Stimulated activated CD4-positive, alpha-beta T cell treated with anti-CD3 and anti-CD28 coated beads, Interleukin-1b, Interleukin-23, amount 100 ng/mL, for 24 hours (primary cell): ENCODE measurements at places on chromosomes 2 and 18.

DNA sequence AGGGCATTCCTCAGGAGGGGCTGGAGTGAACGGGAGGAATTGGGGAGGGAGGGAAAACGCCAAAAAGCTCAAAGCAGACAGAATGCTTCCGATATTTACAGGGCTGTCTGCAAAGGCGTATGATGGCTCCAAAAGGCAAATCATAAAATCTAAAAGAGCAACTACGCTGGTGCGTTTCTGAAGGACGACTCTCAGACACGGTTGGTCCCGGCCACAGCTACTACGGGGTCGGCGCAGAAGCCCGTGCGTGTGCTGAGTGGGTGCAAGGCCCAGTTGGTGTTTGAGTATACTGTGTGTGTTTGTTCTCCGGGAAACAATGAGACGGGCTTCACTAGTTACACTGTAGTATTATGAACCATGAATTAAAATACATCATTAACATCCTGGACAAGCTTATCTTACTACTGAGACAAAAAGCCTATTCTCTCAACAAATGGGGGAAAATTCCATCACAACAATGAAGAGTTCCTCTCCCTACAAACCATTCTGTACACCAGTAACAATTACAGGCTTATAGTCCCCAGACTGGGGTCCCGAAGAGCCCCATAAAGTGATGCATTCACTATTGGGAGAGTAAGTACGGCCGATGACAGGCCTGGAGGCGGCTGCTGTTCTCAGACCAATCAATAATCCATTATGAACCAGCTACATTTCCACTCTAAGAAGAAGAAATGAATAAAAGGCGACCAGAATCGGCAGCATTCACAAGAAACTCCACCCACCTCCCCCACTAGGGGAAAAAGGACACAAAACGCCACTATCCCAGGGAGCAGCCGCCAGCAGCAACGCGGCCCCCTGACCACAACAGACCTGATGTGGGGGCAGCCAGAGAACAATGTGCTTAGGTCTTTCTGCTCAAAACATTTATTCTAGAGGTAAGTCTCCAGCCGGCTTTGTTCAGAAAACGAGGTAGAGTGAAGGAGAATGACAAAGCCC lies 43.4 kb downstream of the ZNF516 start:
- DNase-seq: no peak

- no peak for DNase-seq
Observed at GRCh38 chr2:170009209-170009608, 168.7 kb upstream of the MYO3B start.

- DNase-seq: no peak
Observed at GRCh38 chr2:235601960-235602704, 108.3 kb downstream of the AGAP1 start.

DNA sequence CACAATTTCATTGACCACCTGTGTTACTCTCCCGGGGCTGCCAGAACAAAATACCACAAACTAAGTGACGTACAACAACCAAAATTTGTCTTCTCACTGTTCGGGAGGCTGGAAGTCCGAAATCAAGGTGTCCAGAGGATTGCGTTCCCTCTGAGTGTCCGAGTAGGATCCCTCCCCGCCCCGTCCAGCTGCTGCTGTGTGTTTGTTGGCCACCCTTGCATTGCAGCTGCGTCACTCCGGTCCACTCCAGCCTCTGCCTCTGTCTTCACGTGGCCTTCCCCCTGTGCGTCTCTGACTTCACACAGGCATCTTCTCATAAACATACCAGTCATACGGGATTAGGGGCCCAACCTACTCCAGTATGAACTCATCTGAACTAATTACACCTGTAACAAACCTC lies 251.8 kb upstream of the SMIM21 start:
- DNase-seq: no peak

- no peak for DNase-seq
Observed at GRCh38 chr2:47282621-47283272, 120.2 kb upstream of the MSH2 start.

GRCh38 chr18:48348739-48349138 lies 60.4 kb downstream of the ZBTB7C start:
- DNase-seq: no peak

GRCh38 chr2:50448556-50448955 lies 583.4 kb downstream of the NRXN1 start:
- DNase-seq: no peak

DNA sequence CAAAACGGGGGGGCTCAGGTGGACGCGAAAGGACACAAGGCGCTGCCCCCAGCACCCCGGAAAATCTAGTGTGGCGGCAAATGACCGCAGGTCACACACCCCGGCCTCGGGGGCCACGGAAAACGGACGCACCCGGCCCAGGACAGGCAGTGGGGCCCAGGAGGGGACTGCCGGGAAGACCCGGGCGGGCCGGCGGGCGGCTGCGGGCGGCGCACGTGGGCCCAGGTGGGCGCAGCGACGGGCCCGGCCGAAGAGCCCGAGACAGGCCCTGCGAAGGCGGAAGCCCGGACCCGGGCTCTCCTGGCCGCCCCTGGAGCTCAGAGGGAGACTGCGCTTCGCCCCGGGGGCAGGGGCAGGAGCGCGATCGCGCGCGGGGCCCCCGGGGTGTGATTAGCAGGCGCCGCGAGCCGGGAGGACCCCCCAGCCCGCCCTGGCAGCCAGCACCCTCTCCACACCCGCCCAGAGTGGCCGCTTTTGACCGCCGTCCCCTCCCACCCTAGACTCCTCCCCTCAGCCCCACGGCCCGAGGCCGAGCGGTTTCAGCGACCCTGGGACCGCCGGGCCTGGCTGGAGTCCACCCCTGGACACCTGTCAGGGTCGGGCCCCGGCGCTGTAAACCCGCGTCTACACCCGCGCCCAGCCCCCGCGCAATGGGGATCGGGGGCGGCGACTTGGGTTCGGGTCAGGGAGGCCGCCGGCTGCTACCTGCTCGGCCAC lies 773 bp downstream of the MBP start:
- no peak for DNase-seq

DNA sequence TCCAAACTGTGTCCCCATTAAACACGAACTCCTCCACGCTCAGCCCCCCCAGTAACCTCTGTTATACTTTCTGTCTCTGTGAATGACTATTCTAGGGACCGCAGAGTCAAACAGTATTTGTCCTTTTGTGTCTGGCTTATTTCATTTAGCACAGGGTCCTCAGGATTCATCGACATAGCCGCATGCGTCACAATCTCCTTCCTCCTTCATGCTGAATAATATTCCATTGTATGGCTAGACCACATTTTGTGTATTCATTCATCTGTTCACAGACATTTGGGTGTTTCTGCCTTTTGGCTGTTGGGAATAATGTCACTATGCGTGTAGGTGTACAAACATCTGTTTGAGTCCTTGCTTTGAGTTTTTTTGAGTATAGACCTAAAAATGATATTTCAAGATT lies 80.9 kb downstream of the SH3RF3 start:
- DNase-seq: no peak

DNA sequence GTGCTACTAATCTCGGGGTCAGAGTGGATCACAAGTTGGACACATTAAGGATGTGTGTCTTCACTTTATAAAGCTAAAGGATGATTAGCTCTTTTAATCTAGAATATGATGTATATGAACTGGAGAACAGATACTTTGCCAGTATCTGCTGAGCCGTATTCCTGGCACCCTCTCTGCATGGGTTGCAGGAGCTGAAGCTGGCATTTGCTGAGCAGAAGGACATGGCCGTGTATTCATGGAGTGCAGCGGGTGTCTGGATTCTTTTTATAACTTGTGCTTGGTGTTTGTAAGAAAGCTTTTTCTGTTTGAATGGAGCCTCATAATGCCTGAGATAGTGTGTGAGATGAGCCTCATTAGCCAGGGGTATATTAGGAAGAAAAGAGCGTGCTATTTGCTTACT lies 103.9 kb upstream of the MCFD2 start:
- no peak for DNase-seq

DNA sequence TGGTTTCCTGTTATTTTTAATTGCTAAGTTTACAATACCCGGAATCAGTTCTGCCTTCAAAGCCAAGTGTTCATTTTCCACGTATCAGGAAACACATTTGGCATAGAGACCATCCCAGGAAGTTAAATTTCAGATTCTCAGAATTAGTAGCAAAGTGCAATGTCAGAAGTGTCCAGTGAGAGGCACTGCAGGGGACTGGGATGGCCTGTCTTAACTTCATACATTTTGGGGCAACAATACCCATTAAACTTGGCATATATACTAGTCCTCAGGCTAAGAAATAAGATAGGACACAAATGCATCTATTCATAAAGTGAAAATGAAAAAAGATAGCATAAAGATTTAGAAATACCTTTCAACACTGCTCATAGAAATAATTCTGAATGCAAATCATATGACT lies 1.5 kb upstream of the IL1RL2 start:
- DNase-seq: no peak

DNA sequence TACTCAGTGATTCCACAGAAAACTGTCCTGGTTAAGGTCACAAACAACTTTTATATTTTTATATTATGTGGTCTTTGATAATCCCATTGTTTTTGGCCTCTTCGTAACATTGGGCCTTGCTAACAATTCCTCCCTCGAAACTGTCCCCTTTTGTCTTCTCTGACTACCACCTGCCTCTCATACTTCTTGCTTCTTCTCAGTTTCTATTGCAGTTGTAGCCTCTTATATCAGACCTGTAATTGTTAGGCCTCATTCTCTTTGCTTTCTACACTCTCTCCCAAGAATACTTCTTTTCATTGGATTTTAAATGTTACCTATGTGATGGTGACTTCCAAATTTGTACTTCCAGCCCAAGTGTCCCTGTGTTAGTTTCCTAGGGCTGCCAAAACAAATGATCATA lies 44.7 kb downstream of the MC4R start:
- DNase-seq: no peak

- DNase-seq: no peak
Observed at GRCh38 chr2:48845684-48846083, 90.2 kb upstream of the LHCGR start.

- no peak for DNase-seq
Observed at GRCh38 chr2:129113776-129114175, 795.1 kb upstream of the HS6ST1 start.

GRCh38 chr2:167275046-167275445 lies 386.8 kb downstream of the XIRP2 start:
- DNase-seq: no peak

DNA sequence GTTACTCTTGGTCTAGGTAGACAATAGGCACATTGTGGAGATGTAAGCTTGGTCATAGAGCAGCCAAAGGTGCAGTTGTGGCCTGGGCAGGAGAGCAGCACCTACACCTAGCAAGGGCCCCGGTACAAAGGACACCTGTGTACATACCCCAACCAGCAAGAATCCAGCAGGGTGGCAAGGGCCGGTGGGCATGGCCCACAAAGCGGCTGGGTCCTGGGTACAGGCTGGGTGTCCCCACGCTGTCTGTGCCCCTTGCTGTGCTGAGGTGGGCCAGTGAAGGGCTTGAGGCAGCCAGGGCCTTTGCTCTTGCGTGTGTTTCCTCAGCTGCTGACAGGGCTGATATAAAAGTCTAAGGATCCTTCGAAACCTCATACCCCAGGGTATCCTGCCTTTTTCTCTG lies 501.8 kb downstream of the EIPR1 start:
- no peak for DNase-seq
